ENCODE measurements at places on chromosomes 12 and 14.

DNA sequence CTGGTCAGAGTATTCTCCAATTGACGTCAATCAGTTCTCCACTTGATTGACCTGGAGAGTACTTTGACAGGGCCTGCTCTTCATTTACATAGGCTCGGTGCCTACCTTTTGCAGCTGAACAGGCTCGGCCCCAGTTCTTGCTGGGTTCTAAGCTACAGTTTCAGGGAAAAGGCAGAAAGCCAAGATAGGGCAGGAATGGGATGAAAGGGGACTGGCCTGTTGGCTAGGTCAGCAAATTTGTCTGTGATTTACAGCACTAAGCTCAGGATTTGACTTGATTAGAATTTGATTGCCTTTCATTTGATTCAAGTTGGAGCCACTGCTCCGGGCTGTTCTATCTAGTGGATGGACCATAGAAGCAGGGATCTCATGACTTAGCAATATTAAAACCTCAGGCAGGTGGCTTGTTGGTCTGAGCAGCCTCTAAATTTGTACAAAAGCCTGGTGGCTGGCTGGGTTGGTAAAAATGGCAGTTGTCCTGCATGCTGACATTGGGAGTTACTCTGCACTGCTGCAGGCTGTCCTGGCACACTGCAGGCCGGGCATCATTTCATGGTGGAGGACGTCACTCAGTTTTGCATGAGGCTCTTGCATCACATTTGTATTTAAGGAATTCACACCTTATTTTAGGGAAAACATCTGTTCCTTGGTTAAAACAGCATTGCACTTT lies 71.8 kb downstream of the BICD1 start:
- no peak for DNase-seq

GRCh38 chr12:115403253-115403652 lies 719.3 kb upstream of the TBX3 start:
- no peak for DNase-seq

- DNase-seq, result peak; percentile 47
Observed at GRCh38 chr12:76927170-76927784, 48.5 kb upstream of the CSRP2 start.

DNA sequence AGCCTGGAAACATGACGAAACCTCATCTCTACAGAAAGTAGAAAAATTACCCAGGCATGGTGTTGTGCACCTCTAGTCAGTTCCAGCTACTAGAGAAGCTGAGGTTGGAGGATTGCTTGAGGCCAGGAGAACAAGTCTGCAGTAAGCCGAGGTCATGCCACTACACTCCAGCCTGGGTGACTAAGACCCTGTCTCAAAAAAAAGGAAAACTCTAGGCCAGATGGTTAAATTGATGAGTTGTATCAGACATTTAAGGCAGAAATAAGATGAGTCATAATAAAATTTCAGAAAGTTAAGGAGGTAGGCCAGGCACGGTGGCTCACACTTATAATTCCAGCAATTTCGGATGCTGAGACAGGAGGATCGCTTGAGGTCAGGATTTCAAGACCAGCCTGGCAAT lies 10.7 kb downstream of the EIF2S1 start:
- DNase-seq, result no peak

DNA sequence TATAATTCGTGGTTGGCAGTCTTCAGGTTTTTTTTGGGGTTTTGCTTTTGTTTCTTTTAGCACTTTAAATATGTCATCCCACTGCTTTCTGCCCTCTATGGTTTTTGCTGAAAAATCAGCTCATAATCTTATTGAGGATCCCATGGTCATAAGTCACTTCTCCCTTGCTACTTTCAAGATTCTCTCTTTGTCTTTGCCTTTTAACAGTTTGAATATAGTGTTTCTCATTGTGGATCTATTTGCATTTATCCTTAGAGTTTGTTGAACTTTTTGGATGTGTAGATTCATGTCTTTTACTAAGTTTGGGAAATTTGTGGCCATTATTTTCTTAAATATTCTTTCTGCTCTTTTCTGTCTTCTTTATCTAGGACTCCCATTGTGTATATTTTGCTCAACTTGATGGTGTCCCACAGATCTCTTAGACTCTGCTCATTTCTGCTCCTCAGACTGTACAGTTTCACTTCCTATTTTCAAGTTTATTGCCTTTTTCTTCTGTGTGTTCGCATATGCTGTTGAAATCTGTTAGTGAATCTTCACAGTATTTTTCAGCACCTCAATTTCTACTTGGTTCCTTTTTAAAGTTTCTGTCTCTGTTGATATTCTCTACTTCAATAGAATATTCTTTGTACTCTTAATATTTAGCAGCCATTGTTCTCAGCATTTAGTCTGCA lies 70.8 kb downstream of the WNK1 start:
- peak; percentile 89 for DNase-seq

DNA sequence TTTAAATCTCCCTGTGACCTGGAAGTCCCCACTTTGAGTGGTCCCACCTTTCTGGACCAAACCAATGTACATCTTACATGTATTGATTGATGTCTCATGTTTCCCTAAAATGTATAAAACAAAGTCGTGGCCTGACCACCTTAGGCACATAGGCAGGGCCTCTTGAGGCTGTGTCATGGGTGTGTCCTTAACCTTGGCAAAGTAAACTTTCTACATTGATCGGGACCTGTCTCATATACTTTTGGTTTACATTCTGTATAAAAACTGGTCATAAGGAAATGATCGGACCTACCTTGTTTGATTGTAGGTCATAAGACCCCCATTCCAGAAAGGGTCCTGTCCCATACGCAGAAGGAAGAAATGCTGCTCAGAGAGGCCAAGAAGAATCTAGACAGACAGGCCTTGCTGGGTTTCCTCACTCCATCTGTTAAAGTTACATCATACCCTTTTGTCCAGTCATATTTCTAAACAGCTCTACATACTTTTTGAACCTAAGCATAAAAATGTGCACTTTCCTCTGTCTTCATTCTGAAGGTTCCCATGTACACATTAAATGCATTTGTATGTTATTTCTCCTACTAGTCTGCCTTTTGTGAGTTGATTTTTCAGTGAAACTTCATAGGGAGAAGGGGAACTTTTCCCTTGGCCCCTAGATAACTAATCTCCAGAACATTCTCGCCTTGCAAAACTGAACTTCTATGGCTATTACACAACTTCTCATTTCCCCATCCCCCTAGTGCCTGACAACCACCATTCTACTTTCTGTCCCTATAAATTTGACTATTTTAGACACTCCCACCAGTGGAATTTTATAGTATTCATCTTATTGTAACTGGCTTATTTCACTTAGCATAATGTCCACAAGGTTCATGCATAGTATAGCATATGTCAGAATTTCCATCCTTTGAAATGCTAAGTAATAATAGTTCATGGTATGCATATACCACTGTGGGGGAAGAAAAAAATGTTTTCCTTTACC lies 30.2 kb upstream of the CPM start:
- DNase-seq, result no peak

DNA sequence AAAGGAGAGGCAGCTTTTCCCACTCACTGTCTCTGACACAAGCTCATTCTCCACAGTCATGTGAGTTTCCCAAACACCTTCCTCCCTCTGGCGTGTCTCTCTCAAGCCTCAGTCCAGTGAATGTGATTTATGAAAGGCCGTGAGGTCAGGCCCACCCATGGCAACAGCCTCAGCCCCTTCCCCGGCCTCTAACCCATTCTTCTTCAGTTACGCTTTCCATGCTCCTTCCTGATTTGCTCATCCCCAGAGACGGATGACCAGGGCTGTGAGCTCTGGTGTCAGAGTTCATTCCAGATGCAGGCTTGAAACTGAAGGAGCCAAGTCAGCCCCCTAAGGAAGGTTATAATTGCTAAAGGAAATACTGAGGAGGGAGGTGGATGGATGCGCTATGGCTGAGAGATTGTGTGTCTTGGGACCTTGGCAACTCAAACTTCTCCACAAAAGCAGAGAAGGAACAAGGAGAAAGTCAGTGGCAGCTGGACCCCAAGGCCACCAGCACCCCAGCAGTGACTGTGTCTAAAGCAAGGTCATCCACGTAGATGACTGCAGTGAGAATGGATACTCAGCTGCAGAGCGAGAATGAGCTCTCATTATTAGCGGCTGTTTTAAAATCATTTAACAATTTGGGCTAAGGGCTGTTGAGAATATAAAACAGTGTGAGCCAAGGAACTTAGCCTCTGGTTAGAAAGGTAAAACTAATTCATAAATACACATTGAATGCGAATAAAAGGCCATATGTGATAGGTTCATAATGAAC lies 84.1 kb downstream of the FBXL14 start:
- DNase-seq, result no peak

- no peak for DNase-seq
Observed at GRCh38 chr14:75422169-75422568, 5.7 kb upstream of the JDP2 start.

DNA sequence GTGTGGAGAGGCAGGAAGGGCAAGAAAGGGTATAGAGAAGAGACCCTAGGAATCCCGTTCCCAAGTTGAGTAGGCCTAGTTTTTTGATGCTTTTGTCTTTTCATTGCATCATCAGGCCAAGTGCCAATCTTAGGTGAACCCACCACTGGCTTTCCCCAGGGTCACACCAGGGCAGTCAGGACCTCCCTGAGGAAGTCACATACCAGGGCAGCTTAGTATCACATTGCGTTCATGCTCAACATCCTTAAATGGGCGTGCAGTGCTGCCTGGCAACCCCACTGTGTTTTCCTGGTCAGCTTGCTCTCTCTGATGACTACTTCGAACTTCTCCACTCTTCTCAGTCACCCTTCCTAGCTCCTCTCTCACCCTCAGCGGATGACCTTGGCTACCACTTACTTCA lies 9.0 kb downstream of the ASIC1 start:
- DNase-seq, result no peak

DNA sequence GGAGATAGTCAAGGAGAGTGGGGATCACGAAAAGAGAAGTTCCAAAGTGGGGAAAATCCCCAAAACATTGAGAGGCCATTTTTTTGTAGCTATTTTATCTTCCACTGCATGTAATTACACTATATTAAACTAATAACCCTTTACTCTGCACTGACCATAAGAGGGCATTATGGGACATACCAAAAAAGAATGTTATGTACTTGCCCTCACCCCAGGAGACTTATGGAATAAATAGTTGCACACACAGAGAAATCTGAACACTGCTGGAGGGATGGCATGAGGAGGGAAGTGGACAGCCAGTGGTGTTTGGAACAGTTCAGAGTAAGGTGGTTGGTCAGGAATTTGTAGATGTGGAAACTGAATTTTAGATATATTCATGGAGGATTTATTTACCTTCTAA lies 422.9 kb downstream of the SNAPC1 start:
- DNase-seq, result no peak

GRCh38 chr12:118773956-118774723 lies 207.2 kb upstream of the SRRM4 start:
- DNase-seq, result no peak

DNA sequence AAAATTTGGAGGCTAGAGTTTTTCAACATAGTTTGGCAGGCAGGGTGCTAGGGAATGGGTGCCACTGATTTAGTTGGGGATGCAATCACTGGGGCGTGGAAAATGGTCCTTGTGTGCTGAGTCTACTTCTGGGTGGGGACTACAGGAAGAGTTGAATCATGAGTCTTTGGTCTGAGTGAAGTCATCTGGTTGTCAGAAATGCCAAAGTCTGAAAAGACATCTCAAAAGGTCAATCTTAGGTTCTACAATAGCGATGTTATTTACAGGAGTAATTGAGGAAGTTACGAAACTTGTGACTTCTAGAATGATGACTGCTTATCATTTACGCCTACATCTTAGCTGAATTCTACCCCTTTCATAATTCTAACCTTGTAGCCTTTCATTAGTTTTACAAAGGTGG lies 209.1 kb downstream of the NUBPL start:
- DNase-seq, result no peak

DNA sequence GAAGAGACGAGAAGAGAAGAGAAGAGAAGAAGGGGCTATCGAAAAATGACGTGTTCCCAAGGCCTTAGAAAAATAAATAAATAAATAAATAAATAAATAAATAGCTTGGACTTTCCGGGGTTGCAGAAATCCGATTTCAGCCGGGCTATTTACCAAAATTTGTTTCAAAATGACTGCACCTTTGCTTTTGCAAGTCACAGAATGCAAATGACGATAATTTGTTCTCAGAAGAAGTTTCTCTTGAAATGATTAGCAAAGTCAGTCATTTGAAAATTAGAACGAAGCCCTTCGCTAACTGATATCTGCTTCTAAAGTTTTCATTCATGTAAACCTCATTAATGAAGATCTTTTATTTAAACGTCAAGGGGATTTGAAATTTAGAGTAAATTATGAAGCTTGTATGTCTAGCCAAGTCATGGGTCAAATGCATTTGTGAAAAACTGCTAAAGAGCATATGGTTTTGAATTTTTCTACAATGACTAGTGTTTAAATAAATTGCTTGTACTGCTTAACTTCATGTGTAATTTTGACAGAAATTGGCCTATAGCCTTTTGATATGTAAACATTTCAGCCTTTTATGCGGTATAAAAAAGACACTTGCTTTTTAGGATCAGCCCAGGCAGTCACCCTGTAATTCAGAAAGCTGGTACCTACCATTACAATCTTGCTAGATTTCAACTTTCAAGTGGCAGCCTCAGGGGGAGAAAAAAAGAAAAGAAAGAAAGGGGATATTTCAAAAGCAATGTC lies 4.6 kb upstream of the GSC start:
- no peak for DNase-seq

GRCh38 chr12:64256166-64256800 lies 34.2 kb upstream of the KICS2 start:
- peak; percentile 75 for DNase-seq

DNA sequence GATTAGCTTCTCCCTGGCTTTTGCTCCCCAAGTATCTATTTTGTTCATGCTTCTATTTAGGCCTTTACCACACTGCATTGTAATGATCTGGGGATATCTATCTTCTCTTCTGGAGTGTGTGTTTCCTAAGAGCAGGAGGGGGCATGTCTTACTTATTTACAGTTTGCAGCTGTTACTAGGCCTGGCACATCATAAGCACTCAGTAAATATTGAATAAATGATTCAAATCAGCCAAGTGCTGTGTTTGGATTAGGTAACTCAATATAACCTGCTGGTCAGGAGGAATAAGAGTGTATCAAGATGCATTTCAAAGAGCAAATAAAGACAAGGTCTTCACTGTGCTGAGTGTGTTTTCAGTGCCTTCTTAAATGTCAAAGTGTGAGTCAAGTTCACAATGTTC lies 186.1 kb downstream of the FOXG1 start:
- no peak for DNase-seq

DNA sequence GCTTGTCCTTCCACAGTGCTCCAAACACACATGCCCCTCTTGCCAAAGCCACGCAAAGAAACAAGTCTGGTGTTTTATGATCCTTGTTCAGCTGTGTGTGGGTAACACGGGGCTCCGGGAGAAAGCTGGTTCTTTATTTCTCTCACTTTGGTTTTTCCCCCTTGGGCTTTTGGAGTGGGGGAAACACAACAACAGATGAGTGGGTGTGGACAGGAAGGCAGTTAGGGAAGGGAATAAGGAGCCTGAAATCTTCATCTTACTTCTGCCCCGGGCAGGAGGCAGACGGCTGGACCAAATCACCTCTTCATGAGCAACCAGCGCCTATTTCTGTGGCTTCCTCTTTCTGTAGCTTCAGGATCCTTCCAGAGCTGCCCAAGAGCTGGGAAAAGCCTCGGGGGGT lies 218.5 kb downstream of the PHETA1 start:
- DNase-seq, result no peak
